ENCODE measurements at places on chromosomes 6 and 20.

- DNase-seq: no peak
Observed at GRCh38 chr6:62516291-62517141, 230.5 kb upstream of the KHDRBS2 start.

DNA sequence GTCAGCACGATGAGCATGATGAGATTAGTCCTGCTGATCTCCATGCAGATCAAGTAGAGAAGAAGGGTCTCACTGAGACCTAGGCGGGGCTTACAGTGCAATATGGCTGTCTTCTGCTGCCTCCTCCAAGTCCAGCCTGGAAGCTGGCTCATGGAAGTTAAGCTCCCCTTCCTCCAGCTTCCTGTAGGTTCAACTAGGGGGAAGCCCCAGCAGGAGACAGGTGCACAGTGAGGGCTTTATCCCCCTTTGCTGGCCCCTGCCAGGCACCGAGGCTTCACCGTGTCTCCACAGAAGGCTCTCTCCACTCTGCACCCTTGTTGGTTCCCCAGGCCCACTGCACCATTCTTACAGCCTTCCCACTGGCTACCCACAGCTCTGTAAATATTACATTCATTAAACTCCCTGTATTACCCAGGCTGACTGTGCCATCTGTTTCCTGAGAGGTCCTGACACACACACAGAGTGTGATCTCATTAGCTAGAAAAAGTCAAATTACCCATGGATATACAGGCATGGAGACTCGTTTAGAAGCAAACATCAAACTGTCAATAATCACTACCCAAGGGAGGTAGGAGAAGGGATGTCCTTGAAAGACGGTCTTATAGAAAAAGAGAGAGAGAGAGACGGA, 90.4 kb downstream of the SLC2A10 start:
- DNase-seq: no peak

GRCh38 chr6:113968472-113968871, 2.5 kb downstream of the HDAC2 start:
- DNase-seq: no peak

GRCh38 chr6:36347621-36348020, 10.9 kb upstream of the BNIP5 start:
- DNase-seq: no peak

GRCh38 chr6:13523826-13524622, 36.6 kb upstream of the GFOD1 start:
- DNase-seq: no peak
